Smooth muscle cell of the pulmonary artery (primary cell): ENCODE measurements at places on chromosomes 4 and X. TPM values are rescaled to one million over a fixed set of nuclear protein-coding genes. Genes with fewer than 3 reads are reported as not detected.

The ZNF711 gene
- 0.23 and 0.33 TPM in 2 replicates for total RNA-seq

The RGS12 gene
- total RNA-seq = 12.5 and 14.5 TPM in 2 replicates

The UNC5C gene
- total RNA-seq = 3.5 and 10.1 TPM in 2 replicates

The TLR6 gene
- total RNA-seq = 0.50 and 2.5 TPM in 2 replicates

The MSANTD1 gene
- total RNA-seq = 0.52 and 0.83 TPM in 2 replicates

The ADRA2C gene
- 0.40 and 0.72 TPM in 2 replicates for total RNA-seq

The CNGA1 gene
- 0.46 and 4.5 TPM in 2 replicates for total RNA-seq

The IL1RAPL2 gene
- total RNA-seq = not detected in 2 replicates

The PAGE3 gene
- not detected in 2 replicates for total RNA-seq

The SYN1 gene
- 0.07 and 0.36 TPM in 2 replicates for total RNA-seq

The RAB33A gene
- 5.1 and 9.0 TPM in 2 replicates for total RNA-seq

The SATL1 gene
- not detected in 2 replicates for total RNA-seq

The DMRTC1B gene
- total RNA-seq = not detected in 2 replicates

The IQCM gene
- total RNA-seq = not detected in 2 replicates

The DOCK11 gene
- 29.7 and 33.8 TPM in 2 replicates for total RNA-seq

The TENM3 gene
- total RNA-seq = 1.2 and 17.2 TPM in 2 replicates

The FGFR3 gene
- 0.20 and 0.59 TPM in 2 replicates for total RNA-seq

The WWC2 gene
- 39.8 and 62.1 TPM in 2 replicates for total RNA-seq

The XPNPEP2 gene
- total RNA-seq = 0.10 and 1.2 TPM in 2 replicates

The GAGE2A gene
- not detected in 2 replicates for total RNA-seq

The MTTP gene
- total RNA-seq = 0.33 TPM in 1 of 2 replicates, not detected in the other

The TBX22 gene
- not detected in 2 replicates for total RNA-seq

The RAB40AL gene
- total RNA-seq = 0.52 and 0.99 TPM in 2 replicates

The APLN gene
- 10.8 and 15.6 TPM in 2 replicates for total RNA-seq

The ADGRG4 gene
- total RNA-seq = under 0.01 TPM in 1 of 2 replicates, not detected in the other

The CHRDL1 gene
- 0.03 and 17.1 TPM in 2 replicates for total RNA-seq

The BEX1 gene
- 8.7 and 12.6 TPM in 2 replicates for total RNA-seq

The ARX gene
- total RNA-seq = not detected in 2 replicates

The SH3D19 gene
- 20.3 and 48.0 TPM in 2 replicates for total RNA-seq

The TRIM61 gene
- total RNA-seq = 0.99 and 3.0 TPM in 2 replicates

The CFI gene
- 1.6 and 13.7 TPM in 2 replicates for total RNA-seq

The RBM47 gene
- total RNA-seq = 0.26 and 0.56 TPM in 2 replicates

The MGARP gene
- 24.0 and 43.3 TPM in 2 replicates for total RNA-seq

The PCYT1B gene
- total RNA-seq = 0.76 and 0.91 TPM in 2 replicates

The IL3RA gene
- total RNA-seq = 0.07 TPM in 1 of 2 replicates, not detected in the other

The ADH1A gene
- not detected in 2 replicates for total RNA-seq

The AKAP4 gene
- total RNA-seq = not detected in 2 replicates

The COX7B2 gene
- not detected in 2 replicates for total RNA-seq

The CRMP1 gene
- total RNA-seq = under 0.01 TPM in 1 of 2 replicates, not detected in the other

The VEGFC gene
- 60.5 and 84.3 TPM in 2 replicates for total RNA-seq

The GABRB1 gene
- 0.98 and 0.99 TPM in 2 replicates for total RNA-seq

The SULT1B1 gene
- total RNA-seq = 1.5 and 3.2 TPM in 2 replicates

The RIPPLY1 gene
- not detected in 2 replicates for total RNA-seq

The CXCL6 gene
- 19.6 and 184 TPM in 2 replicates for total RNA-seq

The SOWAHD gene
- 0.10 and 0.13 TPM in 2 replicates for total RNA-seq

The CXCL13 gene
- total RNA-seq = not detected in 2 replicates

The HAND2 gene
- total RNA-seq = 5.4 and 6.9 TPM in 2 replicates

The WNK3 gene
- 0.86 and 1.5 TPM in 2 replicates for total RNA-seq

The IDUA gene
- 16.9 and 46.4 TPM in 2 replicates for total RNA-seq

The TAF7L gene
- 0.20 and 0.26 TPM in 2 replicates for total RNA-seq

The MAGED4B gene
- 31.4 and 48.5 TPM in 2 replicates for total RNA-seq

The GAGE12H gene
- not detected in 2 replicates for total RNA-seq
